BE2C (cell line): ENCODE measurements at places on chromosomes 4 and X.

DNA sequence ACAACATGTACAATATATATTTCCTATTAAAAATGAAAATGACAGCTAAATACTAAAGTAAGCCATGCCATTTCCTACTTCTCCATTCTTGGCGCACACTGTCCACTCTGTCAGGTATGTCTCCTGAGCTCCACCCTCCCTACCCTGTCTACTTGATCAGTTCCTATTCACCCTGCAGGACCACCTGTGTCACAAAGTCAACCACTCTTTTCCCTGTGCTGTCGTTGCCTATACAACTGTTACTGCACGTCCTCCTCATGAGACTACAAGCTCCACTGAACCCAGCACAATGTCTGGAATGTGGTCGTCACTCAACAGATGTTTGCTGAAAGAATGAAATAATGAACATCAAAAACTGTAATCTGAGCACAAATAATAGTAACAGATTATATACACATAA, 54.9 kb downstream of the SLC9A7 start:
- no peak for DNase-seq

GRCh38 chrX:114162068-114162735, 421.7 kb upstream of the HTR2C start:
- DNase-seq: peak; percentile 51

GRCh38 chrX:49117581-49117980, 6.0 kb downstream of the GPKOW start:
- DNase-seq: no peak

DNA sequence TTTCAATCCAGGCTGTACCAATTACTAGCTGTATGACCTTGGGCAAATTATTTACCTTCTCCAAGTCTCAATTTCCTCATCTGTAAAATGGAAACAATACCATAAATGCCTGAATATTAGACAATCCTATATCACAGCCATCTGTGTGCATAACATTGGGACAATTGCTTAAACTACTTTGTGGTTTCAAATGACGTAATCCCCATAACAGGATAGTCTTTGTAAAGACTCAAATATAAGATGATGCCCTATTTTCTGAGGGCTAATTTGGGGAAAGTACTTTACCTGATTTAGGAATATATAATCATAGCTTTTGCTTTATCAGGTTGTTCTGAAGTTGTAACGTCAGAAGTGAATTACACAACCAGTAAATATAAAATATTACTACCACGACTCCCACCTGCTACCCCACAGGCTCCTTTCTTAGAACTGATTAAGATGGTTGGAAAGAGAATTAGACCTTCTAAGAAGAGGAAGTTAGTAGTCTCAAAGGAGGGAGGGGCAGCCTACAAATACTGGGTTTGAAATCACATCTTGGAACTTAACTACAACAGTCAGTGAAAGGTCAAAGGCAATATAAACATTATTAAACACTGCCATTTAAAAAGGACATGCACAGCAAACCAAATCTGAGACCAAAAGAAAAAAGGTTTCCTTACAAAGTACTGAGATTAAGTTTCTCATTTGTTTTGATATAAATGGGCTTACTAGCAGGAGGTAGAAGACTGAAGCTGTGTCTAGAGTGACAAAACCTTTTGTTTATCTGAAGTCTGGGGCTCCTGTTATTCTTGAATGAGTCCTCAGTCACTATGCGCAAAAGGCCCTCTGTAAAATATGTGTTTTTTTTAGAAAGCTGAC, 215.0 kb downstream of the SCFD2 start:
- no peak for DNase-seq

DNA sequence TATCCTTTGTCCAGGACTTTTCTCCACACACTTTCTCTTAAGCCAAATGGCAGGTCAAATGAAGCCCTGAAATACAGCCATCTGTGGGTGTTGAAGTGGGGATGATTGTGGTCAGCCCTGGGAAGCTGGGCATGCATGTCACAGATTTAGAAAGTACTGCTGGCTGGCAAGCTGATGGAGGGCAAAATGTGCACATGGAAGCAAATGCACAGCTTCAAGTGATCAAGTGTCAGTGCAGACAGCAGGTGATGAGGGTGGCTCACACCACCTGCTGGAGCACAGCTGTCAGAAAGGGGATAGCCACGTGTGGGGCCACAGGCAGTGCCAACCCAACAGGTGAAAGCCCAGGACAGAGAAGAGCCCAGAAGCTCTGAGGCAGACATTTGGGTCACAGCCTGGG, 40.3 kb upstream of the ATXN3L start:
- DNase-seq: no peak

DNA sequence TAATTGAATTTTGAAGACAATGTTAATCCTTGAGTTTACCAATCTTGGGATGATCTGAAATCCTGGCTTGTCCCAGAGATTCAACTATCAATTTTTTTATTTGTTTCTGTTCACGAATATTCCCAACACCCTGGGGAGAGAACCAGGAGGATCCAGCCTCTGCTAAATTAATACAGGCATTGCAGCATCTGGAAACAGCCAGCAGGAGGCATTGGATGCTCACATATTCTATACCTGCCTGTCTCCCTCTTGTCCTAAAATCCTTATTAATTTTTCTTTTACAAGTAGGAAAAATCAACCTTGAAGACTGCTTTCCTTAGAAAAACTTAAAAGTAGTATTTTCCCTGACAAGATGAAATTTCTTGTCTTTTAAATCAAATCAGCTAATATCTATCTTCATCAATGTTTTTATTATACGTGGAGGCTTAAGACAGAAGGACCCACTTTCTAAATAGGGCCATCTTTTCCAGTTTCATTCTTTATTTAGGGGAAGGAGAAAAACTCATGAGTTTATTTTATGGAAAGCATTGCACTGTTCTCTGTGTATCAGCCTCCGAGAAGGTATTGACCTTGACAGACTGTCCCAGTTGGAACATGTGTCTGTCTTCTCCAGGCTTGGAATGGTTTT, 102.4 kb downstream of the CLNK start:
- DNase-seq: no peak

- no peak for DNase-seq
These were observed 104.9 kb downstream of the FAM53A start for GRCh38 chr4:1579001-1579900.

DNA sequence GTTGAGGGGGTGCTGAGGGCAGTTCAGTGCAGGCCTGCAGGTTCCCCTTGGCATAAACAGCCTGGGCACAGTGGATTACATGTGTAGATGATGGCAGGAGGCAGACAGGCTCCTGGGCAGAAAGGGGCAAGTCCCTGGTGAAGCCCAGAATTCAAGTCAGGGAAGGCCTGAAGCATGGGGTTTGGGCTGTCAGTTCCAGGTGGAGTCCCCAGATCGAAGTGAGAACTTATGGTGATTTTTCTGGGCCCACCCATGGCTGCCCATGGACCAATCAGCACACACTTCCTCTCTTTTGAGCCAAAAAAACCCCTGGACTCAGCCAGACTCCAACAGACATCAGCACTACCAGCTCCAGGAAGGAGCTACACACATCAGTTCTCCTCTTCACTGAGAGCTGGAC, 529.1 kb downstream of the PPARGC1A start:
- no peak for DNase-seq

- no peak for DNase-seq
These were observed 1651.4 kb upstream of the IGFBP7 start for GRCh38 chr4:58761563-58761962.

DNA sequence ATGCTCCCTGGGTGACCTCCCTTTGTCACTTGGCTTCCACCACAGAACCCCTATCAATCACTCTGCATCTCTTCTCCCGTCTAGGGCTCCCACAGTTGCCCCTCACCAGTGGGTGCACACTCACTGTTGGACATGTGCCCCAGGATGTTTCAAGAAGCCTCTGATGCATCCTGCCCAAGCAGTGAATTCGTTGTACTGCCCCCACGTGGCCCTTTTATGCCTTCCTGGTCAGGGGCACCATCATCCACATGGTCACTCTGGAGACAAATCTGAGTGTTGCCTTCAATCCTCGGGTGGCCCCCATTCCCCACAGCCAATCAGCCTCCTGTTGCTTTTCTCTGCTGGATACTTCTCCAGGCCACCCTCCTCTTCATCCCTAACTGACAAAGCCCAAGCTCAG, 12.2 kb downstream of the ITIH6 start:
- DNase-seq: peak; percentile 44

- DNase-seq: no peak
These were observed 19.4 kb downstream of the MAN2B2 start for GRCh38 chr4:6594341-6594740.
